GM19239 (cell line): ENCODE measurements at places on chromosomes 6 and 20.

DNA sequence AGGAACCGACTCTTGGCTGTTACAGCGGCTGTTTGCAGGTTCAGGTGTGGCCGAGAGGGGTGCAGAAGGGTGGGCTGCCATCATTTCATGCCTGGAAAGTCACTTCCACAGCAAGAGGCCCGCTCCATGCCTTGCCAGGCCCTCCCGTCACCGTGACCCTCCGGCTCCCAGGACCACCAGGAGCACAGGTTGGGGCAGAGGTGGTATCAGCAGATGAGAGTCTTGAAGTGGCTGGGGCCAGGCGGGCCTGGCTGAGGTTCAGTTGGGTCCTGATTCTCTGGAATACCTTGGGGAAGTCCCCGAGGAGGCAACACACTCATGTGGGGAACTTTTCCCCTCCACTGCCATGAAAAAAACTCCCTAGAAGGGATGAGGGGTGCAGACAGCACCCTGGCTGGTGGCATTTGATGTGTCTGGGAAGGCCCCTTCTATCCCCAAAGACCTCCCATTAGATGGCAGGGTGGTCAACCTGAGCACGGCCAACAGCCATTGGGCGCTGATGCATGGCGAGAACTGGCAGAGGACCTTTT, 34.2 kb upstream of the IRF4 start:
- DNase-seq = no peak

DNA sequence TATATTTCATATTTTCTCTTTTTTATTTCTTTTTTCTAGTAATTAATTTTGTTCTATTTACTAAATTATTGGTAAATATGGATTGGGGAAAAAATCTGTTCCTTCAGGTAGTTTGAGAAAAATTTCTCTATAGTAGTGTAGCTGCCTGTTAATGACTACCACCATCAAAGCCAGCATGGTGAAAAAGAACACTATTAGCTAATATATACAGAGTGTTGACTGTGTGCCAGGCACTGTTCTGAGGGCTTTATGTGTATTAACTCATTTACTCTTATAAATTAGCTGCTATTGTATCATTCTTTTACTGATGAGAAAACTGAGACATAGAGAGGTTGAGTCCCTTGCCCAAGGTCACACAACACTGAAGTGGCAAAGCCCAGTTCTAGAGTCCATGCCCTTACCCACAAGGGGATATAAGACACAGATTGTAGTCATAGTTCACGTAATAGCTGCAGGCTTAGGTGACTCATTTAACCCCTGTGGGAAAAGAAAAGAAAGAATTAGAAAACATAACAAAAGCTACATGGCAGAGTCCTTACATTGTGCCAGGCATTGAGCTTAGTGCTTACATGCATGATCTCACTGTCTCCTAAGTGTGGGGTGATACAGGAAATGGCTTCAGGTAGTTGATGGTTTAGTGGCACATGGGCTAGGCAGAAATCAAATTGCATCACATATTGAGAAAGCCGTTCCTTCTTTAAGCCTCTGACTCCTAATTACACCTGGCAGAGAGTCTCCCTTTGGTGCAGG, 12.2 kb upstream of the AKIRIN2 start:
- DNase-seq = no peak

GRCh38 chr6:87078983-87079616, 15.8 kb downstream of the CGA start:
- peak; percentile 49 for DNase-seq

DNA sequence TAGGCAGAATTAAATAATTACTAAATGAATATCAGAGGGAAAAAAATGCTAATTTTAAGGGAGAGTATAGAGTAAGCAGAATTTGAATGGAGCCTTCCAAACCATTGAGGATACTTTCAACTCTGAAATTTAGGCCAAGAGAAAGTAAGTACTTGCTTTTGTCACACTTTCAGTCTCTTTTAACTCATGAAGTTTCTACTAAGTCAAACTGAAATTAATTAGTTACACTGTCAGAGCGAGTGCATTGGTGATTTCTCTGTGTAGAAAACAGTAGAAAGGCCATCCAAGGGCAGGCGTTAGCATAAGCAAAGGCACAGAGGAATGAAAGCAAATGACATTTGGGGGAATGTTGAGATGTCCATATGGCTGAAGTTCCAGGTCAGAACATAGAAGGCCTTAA, 92.9 kb downstream of the PLEKHG1 start:
- no peak for DNase-seq

GRCh38 chr6:35508027-35508426, 4.7 kb downstream of the TULP1 start:
- DNase-seq = no peak

DNA sequence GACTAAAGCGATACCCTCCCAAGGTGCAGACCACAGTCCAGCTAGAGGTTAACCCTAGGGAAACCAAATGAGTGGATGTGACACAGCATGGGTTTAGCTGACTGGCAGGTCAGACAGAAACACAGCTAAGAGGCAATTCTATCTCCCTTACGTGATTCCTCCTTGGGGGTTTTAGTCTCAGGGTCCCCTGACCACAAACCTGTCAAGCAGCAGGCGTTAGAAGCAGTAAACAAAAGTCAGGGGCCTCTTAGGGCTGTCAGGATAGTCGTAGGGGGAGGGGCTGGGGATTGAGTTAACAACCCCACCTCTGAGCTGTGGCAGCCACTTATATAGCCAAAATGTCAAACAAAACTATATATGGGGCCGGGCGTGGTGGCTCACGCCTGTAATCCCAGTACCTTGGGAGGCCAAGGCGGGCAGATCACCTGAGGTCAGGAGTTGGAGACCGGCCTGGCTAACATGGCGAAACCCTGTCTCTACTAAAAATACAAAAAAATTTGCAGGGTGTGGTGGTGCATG, 13.6 kb downstream of the KCNK5 start:
- no peak for DNase-seq

GRCh38 chr20:8344631-8345030, 212.6 kb downstream of the PLCB1 start:
- no peak for DNase-seq

DNA sequence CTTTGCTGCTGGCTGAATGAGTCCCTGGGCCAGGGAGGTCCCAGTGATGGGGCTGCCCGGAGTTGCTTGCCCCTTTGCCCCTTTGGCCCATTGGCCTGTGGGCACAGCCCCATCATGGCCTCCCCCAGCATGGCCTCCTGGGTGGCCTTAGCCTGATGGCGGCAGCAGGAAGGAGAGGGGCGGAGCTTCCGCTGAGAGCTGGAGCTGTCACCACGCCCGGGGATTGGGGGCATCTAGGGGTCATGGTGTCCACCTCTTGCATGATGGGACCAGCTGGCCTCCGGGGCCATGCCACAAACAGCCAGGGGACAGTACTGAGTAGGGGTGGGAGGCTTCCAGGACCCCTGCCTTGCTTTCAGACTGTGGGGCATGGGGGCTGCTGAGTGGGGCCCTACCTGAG, 31.5 kb upstream of the GATA5 start:
- DNase-seq = no peak

GRCh38 chr6:46016063-46016608, 476 bp upstream of the CLIC5 start:
- no peak for DNase-seq

GRCh38 chr20:9177278-9177677, 108.4 kb downstream of the PLCB4 start:
- DNase-seq = no peak
